Suppressor macrophage treated with lipopolysaccharide for 4 hours (primary cell): ENCODE measurements at places on chromosomes 12 and 14.

DNA sequence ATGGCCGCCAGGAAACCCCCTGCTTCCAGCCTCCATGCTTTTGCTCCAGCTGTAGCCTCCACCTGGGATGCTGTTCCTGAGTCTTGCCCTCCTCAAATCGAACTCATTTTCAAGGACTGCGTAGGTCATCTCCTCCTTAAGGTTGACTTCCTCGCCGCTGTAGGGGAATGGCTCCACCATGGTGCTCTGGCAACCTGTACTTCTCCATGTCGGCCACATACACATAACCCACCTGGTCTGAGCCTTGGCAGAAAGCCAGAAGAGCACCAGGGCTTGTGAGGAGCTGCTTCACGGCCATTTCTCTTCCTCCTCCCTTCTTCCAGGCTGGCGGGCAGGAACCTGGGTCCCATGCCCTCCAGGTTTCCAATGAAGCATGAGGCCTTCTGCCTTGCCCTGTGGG, 36.7 kb upstream of the BEGAIN start:
- DNase-seq = no peak

DNA sequence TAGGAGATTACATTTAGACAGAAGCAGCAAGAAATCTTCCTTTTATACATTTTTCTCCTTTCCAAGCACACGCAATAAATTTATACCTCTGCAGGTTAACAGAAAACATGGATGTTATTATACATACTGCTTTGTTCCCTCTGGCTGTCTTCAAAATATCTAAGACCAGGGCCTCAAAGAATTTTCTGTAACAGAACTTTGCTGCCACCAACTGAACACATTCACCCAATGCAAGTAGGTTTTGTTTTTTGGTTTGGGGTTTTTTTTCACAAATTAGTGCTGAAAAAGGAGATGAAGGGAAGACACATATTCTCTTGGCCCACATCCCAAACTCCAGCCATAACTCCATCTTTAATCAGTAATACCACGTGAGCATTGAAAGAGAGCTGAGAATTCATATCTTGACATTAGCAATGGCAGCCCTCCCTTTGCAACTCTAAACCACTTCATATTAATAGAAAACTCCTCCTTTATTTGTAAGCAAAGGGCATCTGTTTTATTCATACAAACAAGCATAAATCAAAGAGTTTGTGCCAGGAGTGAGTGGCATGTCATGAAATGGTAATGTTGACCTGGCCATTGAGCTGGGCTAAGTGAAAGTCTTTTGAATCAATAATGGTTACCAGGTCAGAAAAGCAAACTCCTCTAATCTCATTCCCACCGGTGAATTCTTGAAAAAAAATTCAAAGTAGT, 150.8 kb upstream of the FSCB start:
- DNase-seq = no peak

GRCh38 chr12:68815928-68816800, 8.2 kb downstream of the MDM2 start:
- no peak for DNase-seq

- no peak for DNase-seq
These were observed 3.0 kb downstream of the FOXJ2 start for GRCh38 chr12:8035440-8036010.
